Ammon's horn (tissue), 1 donor: ENCODE measurements at places on chromosomes 3 and 15.

- DNase-seq = no peak
These were observed 4.4 kb upstream of the XIRP1 start for GRCh38 chr3:39196671-39197356.

- DNase-seq = no peak
These were observed 22.9 kb downstream of the MITF start for GRCh38 chr3:69761896-69762767.

GRCh38 chr15:74406992-74407705 is 26.6 kb downstream of the SEMA7A start:
- DNase-seq = no peak

GRCh38 chr3:134992180-134992579 is 197.1 kb downstream of the EPHB1 start:
- DNase-seq = peak; percentile 41

- DNase-seq = peak; percentile 40
These were observed 47.4 kb upstream of the HACD2 start for GRCh38 chr3:123632161-123632655.

- no peak for DNase-seq
These were observed 509.2 kb upstream of the MDFIC2 start for GRCh38 chr3:70821602-70822001.

- no peak for DNase-seq
These were observed 24.7 kb downstream of the CEMIP start for GRCh38 chr15:80803580-80804525.

- peak; percentile 89 for DNase-seq
These were observed 104.4 kb upstream of the UBE3A start for GRCh38 chr15:25543196-25543595.

- no peak for DNase-seq
These were observed 48.0 kb upstream of the LDHAL6B start for GRCh38 chr15:59158701-59159034.

GRCh38 chr15:83210619-83211018 is 3.0 kb upstream of the HDGFL3 start:
- no peak for DNase-seq

GRCh38 chr15:43771816-43772215 is 5.0 kb downstream of the ELL3 start:
- no peak for DNase-seq

GRCh38 chr3:11705049-11705448 is 61.3 kb upstream of the VGLL4 start:
- no peak for DNase-seq

DNA sequence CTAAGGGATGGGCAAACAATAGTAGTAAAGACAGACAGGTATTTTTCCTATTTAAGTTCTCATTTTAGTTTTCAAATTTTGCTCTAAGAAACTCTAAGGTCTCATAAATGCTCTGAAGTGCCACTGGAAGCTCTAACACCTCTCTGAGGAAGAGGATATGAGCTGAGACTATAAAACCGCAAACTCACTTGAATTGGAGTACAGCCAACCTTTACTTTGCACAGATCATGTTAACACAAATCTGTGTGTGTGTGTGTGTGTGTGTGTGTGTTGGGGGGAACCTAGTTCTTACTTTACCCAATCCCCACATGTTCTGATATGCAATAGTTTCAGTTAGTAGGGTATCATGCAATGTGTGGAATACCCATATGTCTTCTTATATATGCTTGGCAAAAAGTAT is 446.8 kb downstream of the CHL1 start:
- no peak for DNase-seq

DNA sequence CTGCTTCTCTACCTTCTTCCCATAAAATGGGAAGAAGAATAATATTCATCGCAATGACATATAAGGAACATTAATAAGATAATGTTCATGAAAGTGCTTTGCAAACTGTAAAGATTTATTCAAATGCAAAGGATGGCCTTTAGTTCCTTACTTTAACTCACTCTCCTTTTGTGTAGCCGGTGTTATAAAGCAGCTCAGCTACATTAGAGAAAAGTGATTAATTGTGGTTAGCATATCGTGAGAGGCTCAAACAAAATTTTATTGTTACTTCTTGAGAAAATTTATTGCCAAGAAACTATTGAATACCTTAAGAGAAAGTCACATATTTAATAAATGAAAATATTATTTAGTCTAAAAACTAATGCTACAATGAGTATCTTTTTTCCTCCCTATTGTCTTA is 250.7 kb upstream of the NR2E3 start:
- DNase-seq = no peak

GRCh38 chr3:185995352-185995751 is 57.5 kb upstream of the TRA2B start:
- no peak for DNase-seq

GRCh38 chr15:89885611-89886010 is 8.2 kb downstream of the AP3S2 start:
- DNase-seq = no peak

GRCh38 chr3:107450254-107450893 is 72.4 kb upstream of the BBX start:
- DNase-seq = no peak

- no peak for DNase-seq
These were observed 39.6 kb downstream of the ADIPOQ start for GRCh38 chr3:186882150-186882524.

DNA sequence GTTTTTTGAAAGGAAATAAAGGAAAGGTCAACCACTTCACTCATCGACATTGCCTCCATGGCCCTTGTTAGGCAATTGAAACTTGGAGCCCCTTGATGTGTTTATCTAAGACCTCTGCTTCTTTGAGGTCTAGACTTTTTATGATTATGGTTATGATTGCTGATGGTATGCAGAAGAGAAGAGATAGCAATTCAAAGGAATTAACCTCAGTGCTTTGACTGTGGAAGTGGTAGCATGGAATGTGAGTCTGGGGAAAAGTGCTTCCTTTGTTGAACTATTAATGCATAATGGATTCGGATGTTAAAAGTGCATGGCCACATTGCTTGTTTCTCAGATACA is 46.1 kb downstream of the FNDC3B start:
- no peak for DNase-seq

DNA sequence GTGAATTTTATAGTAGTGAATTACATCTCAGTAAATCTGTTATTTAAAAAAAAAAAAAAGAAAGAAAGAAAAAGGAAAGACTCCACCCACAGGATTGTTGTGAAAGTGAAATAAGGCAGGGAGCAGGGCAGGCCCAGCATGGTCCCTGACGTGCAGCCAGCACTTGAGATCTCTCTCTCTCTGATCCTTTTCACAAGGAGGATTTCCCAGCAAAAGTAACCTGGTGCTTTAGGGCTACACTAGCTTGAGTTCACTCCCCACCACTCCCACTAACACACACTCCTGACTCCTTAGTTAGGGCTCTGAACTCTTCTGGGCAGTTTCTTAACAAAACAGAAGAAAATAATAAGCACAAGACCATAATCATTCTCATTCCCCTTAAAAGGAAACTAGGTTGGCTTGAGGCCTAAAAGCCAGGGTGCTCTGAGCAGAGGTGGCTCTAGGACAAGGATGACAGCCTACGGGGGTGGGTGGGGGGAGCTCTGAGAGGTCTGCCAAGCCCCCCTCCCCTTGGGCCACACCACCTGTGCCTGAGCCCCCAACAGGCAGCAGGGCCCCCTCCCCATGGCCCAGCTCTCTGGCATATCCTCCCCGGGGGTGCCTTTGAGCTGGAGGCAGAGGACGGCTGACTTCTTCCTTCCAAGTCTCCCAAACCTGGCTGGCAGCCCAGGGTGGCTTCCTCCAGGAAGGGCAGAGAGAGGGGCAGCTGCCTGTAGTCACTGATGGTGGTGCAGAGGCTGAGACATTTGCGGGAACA is 856 bp downstream of the TMEM40 start:
- no peak for DNase-seq

DNA sequence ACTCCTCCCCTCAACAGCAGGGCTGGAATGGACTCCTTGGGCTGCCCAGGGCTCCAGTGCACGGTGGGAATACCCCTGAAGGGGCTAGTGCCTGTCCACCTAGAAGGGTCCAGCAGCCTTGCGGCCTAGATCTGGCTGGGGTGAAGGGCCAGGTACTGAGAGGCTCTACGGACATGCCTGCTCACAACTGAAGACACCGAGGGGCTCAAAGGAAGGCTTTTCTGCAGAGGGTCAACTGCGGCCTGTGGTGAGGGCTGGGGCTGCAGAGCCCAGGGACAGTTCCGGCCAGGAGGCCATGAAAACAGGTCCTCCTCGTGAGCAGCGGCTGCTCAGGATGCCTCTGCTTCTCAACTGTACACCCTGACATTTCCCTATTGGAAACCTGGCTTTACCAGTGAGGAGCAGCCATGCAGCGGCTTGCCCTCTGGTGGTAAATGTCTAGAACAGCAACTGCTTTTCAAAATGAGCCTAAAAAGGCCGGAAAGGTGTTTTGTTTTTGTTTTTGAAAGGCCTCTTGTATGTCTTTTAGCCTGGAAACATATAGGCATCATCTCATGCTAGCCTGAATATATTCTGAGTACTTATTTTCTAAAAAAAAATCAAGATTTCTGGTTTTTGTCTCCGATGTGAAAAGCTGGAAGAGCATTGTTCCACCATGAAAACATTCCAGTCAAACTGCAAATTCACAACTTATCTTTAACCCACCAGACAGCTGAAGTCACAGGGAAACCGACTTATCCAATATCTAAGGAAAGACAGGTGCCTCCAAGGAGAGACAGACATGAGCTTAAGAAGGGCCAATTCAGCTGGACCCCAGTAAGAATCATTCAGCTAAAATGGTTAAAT is 163.4 kb downstream of the KLF13 start:
- DNase-seq = peak; percentile 74

DNA sequence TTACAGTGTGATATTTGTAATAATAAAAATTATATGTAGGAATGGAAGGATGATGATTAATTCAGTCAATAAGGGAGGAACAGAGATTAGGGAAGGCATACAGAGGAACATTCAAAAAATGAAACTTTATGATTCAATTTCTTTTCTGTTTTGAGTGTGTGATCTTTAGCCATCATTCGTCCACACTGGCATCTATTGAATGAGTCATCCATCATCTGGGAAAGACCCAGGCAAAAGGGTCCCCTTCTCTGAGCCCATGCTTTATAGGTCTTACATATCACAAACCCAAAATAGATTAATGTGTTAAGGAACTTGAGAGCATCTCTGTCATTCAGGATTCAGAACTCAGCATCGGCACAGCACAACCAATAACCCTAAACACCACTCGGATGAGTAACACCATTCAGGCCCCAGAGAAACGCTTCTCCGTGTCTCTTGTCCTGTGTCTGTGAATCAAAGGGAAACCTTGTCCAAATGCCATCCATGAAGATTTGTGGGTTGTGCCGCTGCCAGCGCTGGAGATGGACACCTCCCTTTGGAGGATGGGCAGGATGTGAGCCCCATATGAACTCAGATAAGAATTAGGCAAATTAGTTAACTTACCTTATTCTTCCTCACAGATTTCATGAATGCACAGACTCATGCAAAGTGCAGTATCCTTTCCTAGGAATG is 21.7 kb upstream of the TPM1 start:
- no peak for DNase-seq
